ENCODE measurements at places on chromosomes 6 and 20.

DNA sequence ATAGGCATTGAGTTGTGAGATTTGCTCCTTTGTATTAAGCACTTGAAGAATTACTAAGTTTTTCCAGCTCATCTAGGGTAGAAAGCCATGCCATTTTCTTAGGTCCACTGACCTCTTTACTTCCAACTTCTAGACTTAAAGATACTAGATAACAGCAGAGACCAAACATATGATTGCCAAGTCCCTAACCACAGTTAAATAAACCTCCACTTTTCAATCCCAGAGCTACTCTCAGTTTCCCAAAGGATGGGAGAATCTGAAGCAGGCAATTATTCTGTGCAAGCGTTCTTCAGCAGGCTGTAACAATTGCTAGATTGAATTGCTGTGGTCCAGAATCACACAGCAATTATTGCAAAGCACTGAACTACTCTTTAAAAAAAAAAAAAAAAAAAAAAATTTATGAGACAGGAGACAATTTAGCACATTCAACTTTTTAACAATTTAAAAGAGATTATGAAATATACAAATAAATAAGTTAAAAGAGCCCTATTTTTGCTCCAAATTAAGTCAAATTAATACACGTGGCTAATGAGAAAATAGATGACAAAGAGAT, 104.0 kb upstream of the PRSS16 start:
- DNase-seq, result no peak

DNA sequence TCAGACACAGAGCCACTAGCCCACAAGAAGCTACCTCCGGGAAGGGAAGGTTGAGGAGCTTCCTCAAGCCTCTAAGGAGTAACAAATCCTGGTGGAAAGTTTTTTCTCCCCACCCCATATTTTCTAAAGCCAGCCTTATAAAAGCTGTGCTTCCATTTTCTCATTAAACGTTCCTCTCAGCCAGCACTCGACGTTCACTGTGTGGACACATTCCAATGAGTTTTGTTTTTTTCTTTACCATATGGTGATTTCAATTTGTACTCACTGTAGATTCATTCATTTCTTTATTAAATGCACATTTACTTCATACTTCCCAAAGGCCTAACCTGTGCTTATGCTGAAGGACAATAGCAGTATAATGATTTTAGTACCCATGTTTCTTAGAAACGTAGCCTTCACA, 194.4 kb upstream of the FLRT3 start:
- no peak for DNase-seq

DNA sequence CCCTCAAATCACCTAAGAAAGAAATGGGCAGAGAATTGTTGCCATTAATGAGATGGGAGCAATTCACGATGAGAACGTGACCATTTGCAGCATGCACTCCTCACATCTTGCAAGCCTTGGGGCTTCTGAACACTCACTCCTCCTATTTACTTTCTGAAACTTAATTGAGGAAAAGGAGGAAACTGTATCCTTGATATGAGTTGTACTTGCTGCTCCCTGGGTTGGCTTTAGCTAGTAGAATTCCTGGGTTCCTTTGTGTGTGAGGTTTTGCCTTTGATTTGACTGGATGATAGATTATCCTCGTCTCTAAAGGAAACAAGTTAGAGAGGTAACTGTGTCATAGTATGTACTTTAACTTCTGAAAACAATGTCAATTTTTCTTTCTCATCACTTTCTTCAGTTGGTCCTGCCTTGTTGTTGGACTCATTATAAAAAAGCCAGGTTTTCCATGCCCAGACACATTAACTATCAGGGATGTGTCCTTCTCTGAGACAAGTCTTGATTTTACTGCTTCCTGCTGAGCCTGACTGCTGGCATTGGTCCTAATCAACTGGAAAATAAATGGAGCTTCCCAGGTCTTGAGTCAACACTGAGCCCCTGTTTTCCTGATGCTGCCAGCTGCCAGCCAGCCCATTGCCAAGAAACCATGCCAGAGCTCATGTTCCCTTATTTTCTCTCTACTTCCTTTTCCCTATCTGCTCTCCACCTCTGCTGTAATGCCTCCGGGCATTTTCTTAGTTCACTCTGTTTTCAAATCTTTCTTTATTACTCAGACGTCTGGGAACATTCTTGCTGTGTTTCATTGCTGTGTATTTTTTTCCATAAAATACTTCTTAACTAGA, 6.0 kb upstream of the MRAP2 start:
- DNase-seq, result no peak

- no peak for DNase-seq
These were observed 1.4 kb downstream of the SLC17A1 start for GRCh38 chr6:25830458-25830857.

DNA sequence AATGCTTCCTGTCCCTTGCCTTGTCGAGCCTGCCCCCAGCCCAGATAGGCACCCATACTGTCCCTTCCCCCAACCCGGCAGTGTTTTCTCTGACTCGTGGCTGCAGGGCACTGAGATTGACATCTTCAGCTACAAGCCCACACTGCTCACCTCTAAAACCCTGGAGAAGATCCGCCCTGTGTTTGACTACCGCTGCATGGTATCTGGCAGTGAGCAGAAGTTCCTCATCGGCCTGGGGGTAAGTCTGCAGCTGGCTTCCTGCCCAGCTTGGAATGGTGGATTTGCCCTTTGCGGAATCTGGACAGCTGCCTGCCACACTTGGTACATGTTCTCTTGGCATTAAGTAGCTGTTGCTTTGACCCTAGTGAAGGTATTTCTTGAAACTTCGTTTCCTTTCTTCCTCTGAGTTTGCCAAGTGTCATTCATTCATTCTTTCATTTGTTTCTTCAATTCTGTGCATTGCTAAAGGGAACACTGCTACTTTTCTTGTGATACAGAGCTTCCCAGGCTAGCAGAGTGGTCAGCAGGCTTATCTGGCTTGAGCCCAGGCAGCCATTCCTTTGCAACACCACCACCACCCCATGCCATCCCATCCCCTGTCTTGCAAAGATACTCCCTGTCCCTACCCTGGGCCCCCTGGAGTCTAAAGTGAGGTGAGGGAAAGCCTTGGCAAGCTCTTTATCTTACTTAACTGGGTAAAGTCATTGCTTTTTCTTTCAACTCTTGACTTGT, 26.2 kb downstream of the CCDC167 start:
- no peak for DNase-seq

Data from caudate nucleus (tissue), 63 donors.